ENCODE measurements at places on chromosomes 11 and 22.

DNA sequence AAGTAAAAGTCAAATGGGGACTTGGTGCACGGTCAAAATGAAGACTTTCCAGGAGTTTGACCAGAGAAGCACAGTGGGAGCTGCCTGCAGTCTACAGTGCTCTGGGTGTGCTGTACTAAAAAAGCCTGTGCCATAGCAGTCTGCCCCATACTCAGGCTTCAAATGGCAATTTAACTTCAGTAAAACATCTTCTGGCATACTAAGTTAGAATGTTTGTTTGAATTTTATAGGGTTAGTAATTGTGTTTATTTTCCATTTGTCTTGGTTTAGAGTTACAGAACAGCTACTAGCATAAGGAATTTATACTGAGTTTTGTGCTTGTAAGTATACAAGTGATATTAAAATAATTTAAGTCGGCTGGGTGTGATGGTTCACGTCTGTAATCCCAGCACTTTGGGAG is 29.3 kb upstream of the LIPT2 start:
- DNase-seq = no peak

DNA sequence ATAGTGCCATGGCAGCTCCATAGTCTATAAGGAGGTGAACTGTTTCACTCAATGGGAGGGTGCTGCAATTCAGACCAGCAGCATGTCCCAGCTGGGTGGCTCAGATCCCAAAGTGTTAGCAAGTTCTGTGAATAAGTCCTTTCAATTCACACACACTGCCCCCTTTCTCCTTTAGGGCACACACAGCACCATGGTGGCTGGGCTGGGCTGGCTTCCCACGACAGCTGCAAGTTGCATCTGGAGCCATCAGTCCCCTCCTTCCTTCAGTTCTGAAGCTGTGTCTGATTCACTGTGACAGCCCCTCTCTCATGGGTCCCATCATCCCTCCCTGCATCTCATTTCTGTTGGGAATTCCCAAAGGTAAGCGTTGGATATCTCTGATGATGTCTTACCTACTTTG is 324.1 kb upstream of the NCAM1 start:
- no peak for DNase-seq

- no peak for DNase-seq
These were observed 15.2 kb upstream of the SLC6A5 start for GRCh38 chr11:20584093-20584774.

- DNase-seq = no peak
These were observed 60.5 kb upstream of the UCP3 start for GRCh38 chr11:74069146-74070046.

DNA sequence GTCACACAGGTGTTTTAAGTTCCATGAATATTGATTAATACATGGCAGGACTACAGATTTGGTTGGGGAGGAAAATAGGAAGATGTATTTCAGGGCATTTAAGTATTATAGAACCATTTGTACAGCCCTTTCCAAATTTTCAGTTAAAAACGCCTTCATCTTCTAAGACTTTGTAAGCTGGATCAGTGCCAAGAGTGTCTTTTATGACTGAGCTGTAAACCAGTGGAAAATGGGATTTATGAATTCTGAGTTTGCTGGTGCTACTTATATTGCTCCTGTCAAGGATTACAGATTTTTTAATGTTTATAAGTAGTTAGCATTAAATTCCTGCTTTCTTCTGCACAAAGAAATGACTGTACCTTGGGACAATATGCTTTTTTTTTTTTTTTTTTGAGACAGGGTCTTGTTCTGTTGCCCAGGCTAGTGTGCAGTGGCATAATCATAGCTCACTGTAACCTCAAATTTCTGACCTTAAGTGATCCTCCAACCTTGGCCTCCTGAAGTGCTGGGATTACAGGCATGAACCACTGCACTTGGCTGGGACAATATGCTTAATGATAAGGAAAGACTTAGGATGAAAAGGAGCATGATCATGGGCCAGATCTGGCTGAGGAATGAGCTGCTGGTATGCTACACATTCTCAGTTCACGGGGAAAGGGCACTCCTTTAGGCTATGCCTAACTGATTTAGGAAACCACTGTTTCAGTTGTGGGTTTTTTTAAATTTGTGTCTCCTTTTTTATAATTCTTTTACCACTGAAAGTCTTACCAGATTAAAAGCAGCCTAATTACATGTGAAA is 113.6 kb upstream of the MTNR1B start:
- DNase-seq = no peak

DNA sequence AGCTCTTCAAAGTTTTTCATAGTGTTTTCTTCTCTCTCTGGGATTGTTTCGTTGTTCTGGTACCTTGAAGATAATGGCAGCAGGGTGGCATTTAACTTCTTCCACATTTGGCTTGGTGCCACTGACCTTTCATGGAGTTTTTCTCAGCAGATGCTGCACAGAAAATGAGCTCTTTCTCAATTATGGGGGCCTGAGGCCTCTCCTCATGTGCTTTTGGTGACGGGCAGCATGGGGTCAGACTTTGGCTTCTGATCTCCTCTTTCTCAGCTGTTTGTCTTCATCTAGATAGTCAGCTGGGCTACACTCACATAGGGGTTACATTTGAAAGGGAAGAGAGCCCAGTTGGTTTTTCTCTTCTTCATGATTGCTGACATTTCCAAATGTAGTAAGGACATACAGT is 76.3 kb downstream of the FAT3 start:
- DNase-seq = no peak

GRCh38 chr22:18005201-18005926 is 19.0 kb downstream of the MICAL3 start:
- no peak for DNase-seq

DNA sequence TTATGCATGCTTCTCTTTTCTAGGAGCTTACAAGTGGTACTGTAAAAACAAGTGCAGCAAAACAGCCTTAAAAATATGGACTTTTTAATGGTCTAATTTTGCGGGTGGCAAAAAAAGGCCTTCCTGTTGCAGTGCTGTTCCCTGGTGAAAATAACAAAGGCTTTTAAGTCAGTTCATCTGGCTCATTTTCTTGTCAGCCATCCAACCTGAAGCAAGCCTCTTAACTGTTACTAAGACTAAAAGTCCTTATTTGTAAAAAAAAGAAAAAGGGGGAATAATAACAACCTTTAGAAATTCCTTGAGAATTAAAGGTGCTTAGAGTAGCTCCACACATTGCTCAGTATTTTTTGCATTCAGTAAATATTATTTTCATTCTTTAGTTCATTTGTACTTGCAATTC is 200.5 kb upstream of the CHORDC1 start:
- no peak for DNase-seq

- no peak for DNase-seq
These were observed 76.5 kb downstream of the LRRC4C start for GRCh38 chr11:41382927-41383326.

DNA sequence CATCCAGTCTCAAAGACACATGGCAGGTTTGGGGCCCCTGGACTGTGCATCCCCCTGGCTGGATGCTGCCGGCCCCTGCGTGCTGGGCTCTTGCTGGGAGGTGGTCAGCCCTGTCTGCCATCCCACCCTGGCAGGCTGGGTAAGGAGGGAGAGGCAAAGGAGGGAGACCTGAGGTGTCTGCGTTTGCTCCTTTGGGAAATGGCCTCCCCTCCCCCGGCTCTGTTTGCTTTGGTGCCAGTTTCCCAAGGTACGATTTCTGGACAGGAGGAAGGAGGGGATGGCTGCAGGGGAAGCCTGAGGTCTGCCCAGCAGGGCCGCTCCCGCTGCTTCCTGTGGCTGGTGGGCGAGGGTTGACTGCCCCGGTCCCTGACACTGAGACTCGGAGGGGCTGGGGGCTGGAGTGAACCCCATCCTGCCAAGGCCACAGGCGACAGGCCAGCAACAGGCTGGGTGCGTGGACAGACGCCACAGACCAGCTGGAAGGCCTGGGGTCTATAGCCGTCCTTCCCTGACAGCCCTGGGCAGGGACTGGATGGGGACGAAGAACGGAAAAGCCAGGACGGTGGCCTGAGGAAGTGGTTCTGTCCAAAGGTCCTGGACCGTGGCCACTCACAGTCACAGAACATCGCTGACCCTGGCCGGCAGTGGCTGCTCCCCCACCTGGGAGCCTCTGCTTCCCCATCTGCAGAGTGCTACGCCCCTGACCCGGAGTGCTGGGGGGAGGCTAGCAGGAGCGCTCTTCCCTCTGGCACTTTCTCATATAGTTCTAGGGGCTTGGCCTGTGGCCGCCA is 38.0 kb downstream of the OSBPL5 start:
- DNase-seq = no peak

DNA sequence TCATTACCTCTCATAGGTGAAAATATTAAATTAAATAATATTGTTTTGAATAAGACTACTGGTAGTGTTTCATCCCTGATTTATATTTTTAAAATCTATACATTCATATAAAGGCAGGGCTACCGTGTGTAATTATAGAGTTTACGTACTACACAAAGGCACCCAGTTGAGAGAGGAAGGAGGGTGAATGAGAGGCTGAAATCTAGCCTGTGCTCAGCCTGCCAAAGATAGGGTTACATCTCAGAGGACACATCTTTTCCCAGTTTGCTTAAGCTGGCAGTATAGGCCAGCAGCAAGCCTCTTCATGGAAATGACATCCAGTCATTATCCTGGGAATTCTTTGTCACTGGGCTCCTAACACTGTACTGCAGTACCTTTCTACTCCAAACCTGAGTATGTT is 7.5 kb upstream of the B3GNT6 start:
- no peak for DNase-seq

DNA sequence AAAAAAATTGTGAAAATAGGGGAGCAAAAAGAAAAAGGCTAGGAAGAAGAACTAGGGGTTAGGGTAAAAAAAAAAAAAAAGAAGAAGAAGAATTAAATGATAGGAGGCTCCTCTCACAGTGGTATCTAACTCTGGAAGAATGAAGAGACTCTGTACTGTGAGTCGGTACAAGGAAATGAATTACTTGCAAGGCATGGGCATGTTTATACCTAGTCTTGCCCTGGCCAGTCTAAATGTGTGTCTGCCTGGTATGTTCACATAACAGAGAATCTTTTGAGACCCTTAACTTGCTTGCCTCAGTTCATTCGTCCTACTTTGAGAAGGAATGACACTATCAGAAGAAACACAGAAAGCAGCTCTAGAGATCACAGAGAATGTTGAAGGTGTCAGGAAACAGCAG is 159.6 kb downstream of the SWAP70 start:
- no peak for DNase-seq

GRCh38 chr11:81246941-81247340 is 1486.7 kb downstream of the FAM181B start:
- no peak for DNase-seq

DNA sequence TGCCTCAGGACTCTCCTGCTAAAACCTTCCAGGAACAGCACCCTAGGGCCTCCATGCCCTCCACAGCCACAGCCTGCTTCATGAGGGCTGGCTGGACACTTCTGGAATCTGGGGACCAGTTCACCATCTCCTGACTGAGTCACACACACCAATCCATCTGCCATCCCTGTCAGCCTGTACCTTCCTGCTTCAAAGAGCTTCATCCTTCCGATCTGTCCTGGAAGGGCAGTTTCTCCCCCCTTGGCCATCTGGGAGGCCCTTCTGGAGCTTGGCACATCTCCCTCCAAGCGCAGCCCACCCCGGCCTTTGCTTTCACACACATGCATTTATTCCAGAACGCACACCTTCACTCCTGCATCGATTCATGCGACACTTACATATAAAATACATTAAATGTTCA is 13.0 kb downstream of the APBB1 start:
- DNase-seq = no peak

DNA sequence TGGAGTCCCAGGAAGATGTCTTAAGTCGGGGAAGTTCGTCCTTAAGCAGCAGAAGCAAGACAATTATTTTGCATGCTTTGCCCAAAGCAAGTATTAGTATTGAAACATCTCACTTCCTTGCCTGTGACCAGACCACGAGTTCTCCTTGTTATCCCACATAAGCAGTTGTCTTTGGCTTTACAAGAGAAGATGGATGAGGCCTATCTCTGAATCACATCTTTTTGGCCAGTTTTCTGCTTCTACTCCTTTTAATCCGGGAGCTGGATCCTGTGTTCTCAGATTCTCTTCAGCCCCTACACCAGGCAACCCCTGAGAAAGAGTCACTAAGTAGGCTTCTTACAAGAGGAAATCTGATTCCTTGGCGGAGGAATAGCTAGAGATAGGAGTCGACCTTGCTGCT is 2.1 kb downstream of the SYT9 start:
- DNase-seq = no peak

DNA sequence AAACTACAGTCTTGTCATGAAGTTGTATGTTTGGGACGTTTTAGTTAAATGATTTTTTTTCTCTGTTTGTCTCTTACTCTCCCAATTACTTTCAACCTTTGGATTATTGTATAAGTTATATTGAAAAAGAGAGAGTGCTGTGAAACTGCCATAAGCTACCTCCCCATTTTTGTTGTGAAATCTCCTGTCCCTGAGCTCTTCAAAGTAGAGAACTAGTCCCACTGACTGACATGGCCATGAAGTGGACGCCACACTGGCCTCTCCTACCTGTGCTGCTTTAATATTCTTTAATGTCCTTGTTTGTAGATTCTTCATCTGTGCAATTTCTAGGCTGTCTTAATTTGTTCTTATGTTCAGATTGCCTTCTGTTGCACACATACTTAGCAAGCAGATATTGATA is 56.3 kb downstream of the PPFIA1 start:
- DNase-seq = no peak

- no peak for DNase-seq
These were observed 541.4 kb downstream of the MN1 start for GRCh38 chr22:27260087-27260698.

DNA sequence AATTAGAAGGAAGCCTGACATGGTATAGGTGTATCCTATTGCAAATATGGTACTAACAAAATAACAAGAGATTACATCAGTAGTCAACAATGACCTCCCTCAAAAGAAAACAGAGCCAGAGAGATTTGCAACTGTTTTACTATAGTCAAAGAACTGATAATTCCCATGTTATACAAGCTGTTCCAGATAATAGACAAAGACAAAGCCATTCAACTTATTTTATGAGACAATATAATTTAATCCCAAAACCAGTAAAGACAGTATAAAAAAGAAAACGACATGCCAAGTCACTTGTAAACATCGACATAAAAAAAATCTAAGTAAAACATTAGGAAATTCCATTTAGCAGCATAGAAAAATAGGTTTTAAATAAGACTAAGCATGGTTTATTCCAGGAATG is 65.2 kb downstream of the PIWIL4 start:
- no peak for DNase-seq

DNA sequence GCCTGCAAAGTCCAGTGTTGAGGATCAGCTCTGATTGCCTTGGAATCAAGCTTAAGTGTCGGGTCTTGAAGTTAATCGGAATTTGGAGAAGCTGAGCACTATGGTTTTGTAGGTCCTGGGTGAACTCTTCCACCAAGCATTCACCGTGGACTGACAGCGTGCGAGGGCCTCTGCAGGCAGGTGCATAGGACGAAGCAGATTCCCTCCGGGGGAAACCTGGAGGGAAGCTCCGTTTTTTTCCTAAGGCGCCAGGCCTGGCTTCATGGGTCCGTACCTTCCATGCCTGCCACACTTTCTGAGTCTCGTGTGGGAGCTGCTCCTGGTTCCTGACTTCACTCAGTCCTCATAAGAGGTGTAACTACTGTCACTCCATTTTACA is 170.1 kb downstream of the CRYBB2 start:
- no peak for DNase-seq

GRCh38 chr22:50086526-50086925 is 1.3 kb upstream of the MLC1 start:
- no peak for DNase-seq

Data from stimulated activated CD8-positive, alpha-beta memory T cell treated with anti-CD3 and anti-CD28 coated beads, Interleukin-4, amount 100 ng/mL, for 48 hours (primary cell).